NCI-H1105 treated with DMSO at 0.1 percent for 48 hours (cell line): ENCODE measurements at places on chromosomes 5 and 9.

DNA sequence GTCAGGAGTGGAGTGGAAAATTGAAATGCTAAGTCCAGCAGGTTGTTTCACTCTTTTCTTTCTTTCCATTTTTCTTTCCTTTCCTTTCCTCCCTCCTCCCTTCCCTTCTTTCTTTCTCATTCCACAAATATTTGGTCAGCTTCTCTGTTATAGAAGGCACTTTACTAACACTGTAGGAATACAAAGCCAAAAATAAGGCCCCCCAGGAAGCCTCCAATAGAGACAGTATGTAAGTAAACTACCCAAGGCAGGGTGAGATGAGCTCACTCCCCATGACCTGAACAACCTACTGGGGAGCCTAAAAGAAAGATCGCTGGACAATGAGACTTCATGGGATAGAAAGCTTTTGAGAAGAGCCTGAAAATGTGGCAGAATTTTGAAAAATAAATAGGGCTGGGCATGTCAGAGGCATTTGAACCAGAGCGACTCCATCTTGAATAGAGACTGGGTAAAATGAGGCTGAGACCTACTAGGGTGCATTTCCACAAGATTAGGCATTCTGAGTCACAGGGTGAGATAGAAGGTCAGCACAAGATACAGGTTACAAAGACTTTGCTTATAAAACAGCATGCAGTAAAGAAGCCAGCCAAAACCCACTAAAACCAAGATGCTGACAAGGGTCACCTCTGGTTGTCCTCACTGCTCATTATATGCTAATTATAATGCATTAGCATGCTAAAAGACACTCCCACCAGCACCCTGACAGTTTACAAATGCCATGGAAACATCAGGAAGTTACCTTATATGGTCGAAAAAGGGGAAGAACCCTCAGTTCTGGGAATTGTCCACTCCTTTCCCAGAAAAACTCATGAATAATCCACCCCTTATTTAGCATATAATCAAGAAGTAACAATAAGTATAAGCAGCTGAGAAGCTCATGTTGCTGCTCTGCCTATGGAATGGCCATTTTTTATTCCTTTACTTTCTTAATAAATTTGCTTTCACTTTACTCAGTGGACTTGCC lies 158.9 kb upstream of the EGFLAM start:
- no peak for DNase-seq

- no peak for DNase-seq
Measured at GRCh38 chr5:116454417-116454927, 120.2 kb downstream of the SEMA6A start.

GRCh38 chr9:137012694-137013570 lies 15.1 kb downstream of the ABCA2 start:
- DNase-seq = no peak

GRCh38 chr5:12354686-12355085 lies 450.4 kb upstream of the CTNND2 start:
- DNase-seq = no peak

- DNase-seq = no peak
Measured at GRCh38 chr5:149018909-149019443, 43.9 kb downstream of the SH3TC2 start.

DNA sequence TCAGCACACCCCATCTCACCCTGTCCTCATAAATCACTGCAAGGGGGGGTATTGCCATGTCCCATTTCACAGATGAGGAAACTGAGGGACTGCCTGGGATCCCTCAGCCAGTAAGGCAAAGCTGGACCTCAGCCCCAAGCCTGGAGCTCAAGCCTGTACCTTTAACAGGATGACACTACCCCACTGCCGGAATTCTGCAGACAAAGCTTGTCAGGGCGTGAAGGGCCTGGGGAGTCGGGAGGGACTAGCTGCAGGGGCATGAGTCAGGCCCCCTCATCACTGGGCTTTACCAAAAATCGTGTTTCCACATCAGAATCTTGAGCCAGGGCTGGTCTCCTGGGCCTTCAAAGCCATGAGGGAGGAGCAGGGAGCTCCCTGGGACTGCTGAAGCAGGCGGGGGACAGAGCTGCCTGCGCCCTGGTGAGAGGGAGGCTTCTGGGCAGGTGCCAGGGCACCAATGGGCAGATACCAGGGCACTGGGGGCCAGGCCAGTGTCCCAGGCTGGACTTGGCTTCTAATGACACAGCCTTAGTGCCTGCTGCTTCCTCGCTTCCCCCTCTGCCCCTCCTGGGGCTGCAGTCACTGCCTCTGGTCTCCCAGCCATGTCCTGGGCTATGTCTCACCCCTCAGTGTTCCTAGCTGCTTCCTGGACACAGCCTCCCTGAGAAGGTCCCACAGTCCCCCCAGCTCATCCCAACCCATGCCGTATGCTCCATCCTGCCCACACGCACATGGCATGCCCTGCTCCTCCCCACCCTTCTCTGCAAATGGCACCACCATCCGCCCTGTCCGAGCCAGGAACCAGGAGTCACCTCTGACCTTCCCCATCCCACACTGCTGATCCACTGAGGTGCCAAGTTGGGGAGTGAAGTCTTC lies 80.7 kb downstream of the LMX1B start:
- no peak for DNase-seq

GRCh38 chr5:102090770-102091169 lies 205.3 kb downstream of the SLCO4C1 start:
- peak; percentile 22 for DNase-seq

GRCh38 chr5:150778517-150779396 lies at the start of gene SMIM3:
TSS of gene SMIM3 (plus strand) at chr5:150778757. CDS start at chr5:150795441, 16,684 bp downstream.
- peak; percentile 47 for DNase-seq

GRCh38 chr5:57955511-57955910 lies 472.9 kb upstream of the ACTBL2 start:
- DNase-seq = no peak

- no peak for DNase-seq
Measured at GRCh38 chr5:115298811-115299210, 2.4 kb upstream of the CCDC112 start.

GRCh38 chr9:21402386-21403251 lies 6.3 kb upstream of the IFNA8 start:
- no peak for DNase-seq

GRCh38 chr5:138696501-138696900 lies 56.7 kb upstream of the CTNNA1 start:
- DNase-seq = no peak

GRCh38 chr9:35906923-35907699 lies 1.1 kb downstream of the HRCT1 start:
- DNase-seq = no peak

DNA sequence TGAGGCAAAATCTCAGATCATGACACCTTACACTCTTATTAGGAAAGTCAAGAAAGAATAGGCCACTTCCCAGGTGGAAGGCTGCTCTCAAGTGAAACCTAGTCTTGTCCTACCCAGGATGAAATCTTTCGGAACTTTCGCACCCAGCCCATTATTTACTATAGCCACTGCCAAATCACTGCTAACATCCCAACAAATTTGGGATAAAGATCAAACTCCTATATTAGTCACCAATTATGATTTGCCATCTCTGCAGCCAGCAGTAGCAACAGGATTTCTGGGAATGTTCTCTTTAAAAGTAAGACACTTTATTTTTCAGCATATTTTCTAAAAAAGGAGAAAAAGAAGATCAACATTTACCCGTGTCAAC lies 224.6 kb downstream of the GAS1 start:
- no peak for DNase-seq

DNA sequence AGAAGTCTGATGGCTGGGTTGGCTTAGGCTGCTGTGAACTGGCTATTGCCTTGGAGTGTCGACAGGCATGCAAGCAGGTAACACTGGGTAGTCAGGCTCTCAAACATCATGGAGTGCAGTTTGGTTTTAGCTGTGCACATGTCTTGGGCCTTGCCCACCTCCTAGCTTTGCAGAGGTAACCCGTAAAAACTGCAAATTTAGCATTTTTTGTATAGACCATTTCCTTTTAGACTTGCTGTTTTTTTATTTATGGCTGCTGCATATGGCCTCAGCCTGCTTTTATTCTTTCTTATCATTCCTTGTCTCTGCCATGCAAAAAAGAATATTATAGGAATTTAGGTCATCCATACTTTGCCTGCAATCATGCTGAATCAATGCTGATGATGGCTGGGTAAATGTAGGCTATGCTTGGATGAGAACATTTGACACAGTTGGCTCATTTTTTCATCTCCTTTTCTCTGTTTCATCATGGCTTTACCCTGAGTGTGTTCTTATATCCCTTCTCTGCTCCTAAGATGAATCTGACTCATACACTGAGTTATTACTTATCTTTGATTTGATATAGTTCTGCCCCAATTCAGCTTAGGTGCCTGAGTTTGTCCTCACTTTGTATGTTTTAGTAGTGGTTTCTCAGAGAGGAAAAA lies 27.2 kb downstream of the RECK start:
- DNase-seq = no peak

DNA sequence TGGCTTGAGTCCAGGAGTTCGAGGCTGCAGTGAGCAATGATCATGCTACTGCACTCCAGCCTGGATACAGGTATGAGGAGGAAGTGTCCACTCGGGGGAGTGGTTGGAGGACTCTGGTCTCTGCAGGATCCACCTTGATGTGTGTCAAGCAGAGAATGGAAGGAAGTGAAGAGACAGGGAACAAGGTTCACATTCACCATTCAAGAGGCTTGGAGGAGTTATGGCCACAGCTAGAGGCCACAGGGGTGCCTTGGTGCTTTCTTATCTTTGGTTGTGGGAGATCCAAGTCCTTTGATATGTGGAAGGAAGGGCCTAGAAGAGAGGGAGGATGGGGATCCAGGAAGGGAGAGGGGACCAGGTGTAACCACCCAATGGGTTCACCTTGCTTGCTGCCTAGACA lies 5.4 kb upstream of the CERCAM start:
- DNase-seq = no peak

DNA sequence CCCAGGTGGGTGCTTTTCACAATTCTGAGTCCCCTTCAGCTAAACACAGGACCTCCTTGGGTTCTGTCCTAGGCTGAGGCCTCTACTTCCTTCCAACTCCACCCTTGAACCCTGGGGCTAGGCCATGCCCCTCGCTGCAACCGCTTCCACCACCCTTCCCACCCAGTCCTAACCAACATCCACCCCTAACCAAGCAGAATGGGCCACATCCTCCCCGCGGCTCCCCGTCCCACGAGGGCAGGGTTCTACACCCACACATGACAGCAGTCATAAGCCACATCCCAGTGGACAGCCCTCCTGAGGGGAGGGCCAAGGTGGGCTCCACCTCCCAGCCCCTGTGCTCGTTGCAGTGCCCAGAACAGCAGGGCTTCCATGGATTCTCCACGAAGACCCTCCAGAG lies 65.8 kb downstream of the SHB start:
- DNase-seq = no peak

- DNase-seq = no peak
Measured at GRCh38 chr5:119476341-119476740, 24.0 kb downstream of the HSD17B4 start.

GRCh38 chr5:52987711-52988331 lies 1.3 kb upstream of the ITGA2 start:
- no peak for DNase-seq

GRCh38 chr9:110208031-110208430 lies at the start of gene C9orf152:
TSS of gene C9orf152 (minus strand) at chr9:110208159. CDS start at chr9:110207579, 580 bp downstream.
- no peak for DNase-seq

DNA sequence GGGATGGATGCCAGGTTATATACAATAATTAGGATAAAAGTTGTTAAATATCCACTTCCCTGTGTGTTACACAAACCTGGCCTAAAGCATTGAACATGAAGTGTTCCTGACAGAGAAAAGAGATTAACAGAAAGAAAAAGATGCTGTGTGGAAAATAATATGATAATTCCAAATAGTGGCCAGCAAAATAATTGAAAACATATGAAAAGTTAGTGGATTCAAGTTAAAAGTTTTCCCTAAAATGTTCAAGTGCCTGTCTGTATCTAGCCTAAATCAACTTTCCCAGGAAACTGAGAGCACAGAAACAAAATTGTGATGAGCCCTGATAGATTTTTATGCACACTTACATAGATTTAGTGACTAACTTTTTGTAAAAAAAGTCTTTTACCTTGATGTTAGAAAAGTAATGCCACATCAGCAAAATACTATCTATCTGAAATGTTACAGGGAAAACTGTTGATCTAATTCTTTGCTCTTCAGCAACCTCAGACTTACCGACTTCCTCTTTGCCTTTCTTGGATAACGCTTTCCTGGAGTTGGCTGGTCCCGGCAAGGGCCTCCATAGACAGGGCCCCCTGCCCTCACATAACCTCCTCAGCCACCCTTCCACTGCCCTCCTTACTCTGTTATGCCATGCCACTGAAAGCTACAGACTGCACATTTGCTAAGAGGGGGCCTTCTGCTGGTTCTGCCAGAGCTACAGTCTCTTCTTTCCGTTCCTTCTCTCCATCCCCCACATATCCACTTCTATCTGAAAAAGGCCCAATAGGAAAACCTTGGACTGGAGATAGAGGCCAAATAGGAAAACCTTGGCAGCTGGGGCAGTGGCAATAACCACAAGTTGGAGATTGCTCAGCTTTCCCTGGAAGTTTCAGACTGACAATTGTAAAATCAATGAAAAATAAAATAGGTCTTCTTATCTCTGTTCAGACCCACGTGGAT lies 44.4 kb downstream of the ZNF474 start:
- DNase-seq = no peak

- no peak for DNase-seq
Measured at GRCh38 chr9:4579001-4579400, 83.1 kb upstream of the PLPP6 start.

DNA sequence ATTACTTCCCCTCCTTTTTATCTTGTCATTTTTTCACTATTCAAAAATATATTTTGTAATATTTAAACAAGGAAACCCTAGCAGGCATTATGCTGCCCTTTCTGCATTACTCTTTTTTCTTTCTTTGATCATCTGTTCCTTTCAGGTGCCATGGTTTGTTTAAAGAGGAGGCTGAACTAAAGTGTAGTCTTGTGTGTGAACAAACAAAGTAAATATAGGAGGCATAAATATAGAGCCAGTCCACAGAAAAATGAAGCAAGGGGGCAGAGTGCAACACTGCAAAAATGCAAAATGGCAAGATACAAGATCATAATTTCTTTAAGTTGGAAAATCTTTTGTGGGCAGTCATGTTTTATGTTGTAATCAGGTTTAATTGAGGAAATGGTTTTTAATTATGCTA lies 947.3 kb upstream of the COX7C start:
- DNase-seq = no peak

GRCh38 chr5:148833122-148833521 lies 6.7 kb downstream of the ADRB2 start:
- DNase-seq = no peak

GRCh38 chr9:99075246-99075912 lies 29.5 kb upstream of the TGFBR1 start:
- DNase-seq = no peak

- DNase-seq = no peak
Measured at GRCh38 chr9:110691002-110691549, 22.5 kb downstream of the MUSK start.

- DNase-seq = no peak
Measured at GRCh38 chr5:166433679-166434078, 1857.8 kb upstream of the WWC1 start.

DNA sequence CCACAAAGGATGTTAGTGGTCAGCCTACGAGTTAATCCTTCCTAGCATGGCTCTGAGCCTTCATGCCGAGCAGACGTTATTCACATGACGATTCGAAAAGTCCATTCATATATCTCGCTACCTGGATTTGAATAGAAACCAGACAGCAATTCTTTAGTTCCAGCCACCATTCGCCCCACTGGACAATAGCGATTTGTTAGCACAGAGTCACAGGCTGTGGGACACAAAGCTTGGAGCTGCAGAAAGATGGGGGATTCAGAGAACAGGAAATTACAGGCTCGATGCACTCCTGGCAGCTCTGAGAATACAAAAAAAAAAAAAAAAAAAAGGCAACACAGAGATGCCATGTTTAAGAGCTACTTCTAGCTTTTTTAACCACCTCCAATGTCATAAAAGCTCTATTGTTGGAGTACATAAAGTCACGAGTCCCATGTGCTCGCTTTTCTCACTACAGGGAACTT lies 110.7 kb downstream of the NR6A1 start:
- DNase-seq = peak; percentile 58

GRCh38 chr9:14888875-14889274 lies 21.4 kb downstream of the FREM1 start:
- DNase-seq = no peak
